ENCODE measurements at places on chromosomes 5 and 9. TPM values are rescaled to one million over a fixed set of nuclear protein-coding genes. Genes with fewer than 3 reads are reported as not detected.

LHFPL2 gene
- total RNA-seq, result 1.4 TPM

DNA sequence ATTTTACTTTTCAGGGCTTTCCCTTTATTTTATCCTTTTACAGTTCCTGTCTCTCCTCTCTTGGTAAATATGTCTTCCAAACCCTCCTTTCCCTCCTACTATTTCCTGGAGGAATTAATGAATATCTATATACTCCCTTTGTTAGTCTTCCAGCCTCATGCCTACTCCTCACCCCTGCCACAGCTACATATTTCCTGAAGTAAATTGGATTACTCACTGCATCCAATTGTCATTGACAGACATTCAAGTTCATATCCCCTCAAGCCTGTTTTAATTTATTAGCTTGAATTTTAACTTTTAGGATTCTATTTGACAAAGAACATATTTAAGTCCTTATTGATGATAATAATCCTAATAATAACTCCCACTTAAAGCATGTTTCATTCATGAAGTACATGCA is 314.5 kb downstream of the TMEM161B start:
- no peak for DNase-seq
- H3K27me3 ChIP-seq, result no peaks in the 10 kb centered on the region
- no peaks in the 10 kb centered on the region for H3K36me3 ChIP-seq
- H3K4me1 ChIP-seq, result no peaks in the 10 kb centered on the region

- DNase-seq, result no peak
- no peak overlapping the region for H3K27ac ChIP-seq
- H3K4me3 ChIP-seq, result no peak overlapping the region
- peaks cover 6% of the 10 kb centered on the region for H3K36me3 ChIP-seq
These were observed 17.9 kb downstream of the TIGD6 start for GRCh38 chr5:149982505-149982904.

DNA sequence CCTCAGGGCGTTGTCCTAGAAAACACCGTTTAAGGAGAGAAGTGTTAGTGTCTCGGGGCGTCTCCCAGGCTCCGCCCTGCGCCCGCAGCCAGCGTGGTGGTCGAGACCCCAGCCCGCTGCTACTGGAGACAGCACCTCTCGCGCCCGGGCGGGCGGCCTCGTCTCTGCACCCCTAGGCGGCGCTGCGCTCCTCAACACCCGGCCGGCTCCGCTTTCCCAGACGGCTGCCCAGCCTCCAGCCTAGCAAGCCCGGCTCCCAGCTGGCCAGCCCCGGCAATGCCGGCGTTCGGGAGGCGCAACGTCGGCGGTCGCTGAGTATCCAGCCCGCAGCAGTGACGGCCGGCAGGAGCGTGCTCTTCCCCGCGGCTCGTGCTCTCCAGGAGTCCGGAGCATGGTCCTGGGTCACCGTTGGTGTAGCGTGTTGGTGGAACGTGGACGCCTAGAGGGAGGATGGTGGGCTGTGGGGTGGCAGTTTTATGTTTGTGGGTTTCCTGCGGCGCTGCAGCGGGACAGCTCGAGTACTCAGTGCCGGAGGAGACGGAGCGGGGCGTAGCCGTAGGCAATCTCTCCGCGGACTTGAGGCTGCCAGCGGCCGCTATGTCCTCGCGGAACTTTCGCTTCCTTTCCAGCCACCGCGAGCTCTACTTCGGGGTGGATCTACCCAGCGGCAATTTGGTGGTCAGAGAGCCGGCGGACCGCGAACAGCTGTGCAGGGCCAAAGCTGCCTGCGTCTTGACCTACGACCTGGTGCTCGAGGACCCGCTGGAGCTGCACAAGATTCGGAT is 536 bp downstream of the PCDHAC1 start:
- no peak for DNase-seq
- H3K36me3 ChIP-seq, result peaks cover 2% of the 10 kb centered on the region
- peak overlapping the region; percentile 76 for H3K4me3 ChIP-seq
- H3K4me1 ChIP-seq, result peaks cover 19% of the 10 kb centered on the region
- peaks cover 92% of the 10 kb centered on the region for H3K27me3 ChIP-seq

MYMK gene
- total RNA-seq, result not detected

RORB gene
- total RNA-seq, result not detected

ANKS6 gene
- total RNA-seq, result 14.6 TPM

PCDHGA3 gene
- total RNA-seq, result not detected

GRCh38 chr5:59042201-59043055 is 459.6 kb downstream of the RAB3C start:
- no peaks in the 10 kb centered on the region for H3K27me3 ChIP-seq
- peaks cover 32% of the 10 kb centered on the region for H3K4me1 ChIP-seq
- peak overlapping the region; percentile 35 for H3K27ac ChIP-seq
- no peaks in the 10 kb centered on the region for H3K36me3 ChIP-seq
- DNase-seq, result no peak

GRCh38 chr9:129317179-129318011 is 139.3 kb upstream of the IER5L start:
- peaks cover 16% of the 10 kb centered on the region for H3K4me1 ChIP-seq
- no peak overlapping the region for H3K27ac ChIP-seq
- no peaks in the 10 kb centered on the region for H3K27me3 ChIP-seq
- no peak overlapping the region for H3K4me3 ChIP-seq
- no peak for DNase-seq

DNA sequence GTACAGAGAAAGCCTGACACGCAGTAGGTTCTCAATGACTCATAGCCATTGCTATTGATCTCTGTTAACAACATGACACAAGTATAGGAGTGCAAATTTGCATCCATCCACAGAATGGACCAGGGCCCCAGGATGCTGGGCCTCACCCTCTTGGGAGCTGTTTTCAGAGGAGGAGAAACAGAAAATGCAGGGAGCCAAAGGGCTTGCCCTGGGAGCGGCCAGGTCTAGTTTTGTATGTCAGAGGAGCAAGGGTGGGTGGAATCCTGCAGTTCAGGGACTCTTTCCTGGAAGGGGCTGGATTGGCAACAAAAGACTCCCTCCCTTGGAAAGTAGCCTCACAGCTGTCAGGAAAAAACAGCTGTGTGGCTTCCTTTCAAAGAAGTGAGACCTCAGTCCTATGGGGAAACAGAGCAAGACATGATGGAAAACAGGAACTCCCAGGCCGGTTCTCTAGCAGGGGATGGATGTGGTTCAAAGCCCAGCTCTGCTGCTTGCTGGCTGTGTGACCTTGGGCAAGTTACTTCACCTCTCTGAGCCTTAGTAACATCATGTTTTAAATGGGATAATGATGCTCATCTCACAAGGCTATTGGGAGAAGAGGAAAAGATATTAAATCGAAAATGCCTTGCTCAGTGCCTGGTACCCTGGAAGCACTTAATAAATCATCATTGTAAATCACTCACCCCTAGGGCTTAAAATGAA is 50.5 kb upstream of the SH3PXD2B start:
- DNase-seq, result no peak
- H3K4me1 ChIP-seq, result no peaks in the 10 kb centered on the region
- no peak overlapping the region for H3K4me3 ChIP-seq
- peaks cover 8% of the 10 kb centered on the region for H3K27me3 ChIP-seq
- H3K27ac ChIP-seq, result no peak overlapping the region

CFAP77 gene
- not detected for total RNA-seq

- no peak for DNase-seq
- H3K4me3 ChIP-seq, result no peak overlapping the region
- peaks cover 9% of the 10 kb centered on the region for H3K36me3 ChIP-seq
- peaks cover 17% of the 10 kb centered on the region for H3K4me1 ChIP-seq
These were observed 8.2 kb downstream of the GNE start for GRCh38 chr9:36250079-36250478.

DNA sequence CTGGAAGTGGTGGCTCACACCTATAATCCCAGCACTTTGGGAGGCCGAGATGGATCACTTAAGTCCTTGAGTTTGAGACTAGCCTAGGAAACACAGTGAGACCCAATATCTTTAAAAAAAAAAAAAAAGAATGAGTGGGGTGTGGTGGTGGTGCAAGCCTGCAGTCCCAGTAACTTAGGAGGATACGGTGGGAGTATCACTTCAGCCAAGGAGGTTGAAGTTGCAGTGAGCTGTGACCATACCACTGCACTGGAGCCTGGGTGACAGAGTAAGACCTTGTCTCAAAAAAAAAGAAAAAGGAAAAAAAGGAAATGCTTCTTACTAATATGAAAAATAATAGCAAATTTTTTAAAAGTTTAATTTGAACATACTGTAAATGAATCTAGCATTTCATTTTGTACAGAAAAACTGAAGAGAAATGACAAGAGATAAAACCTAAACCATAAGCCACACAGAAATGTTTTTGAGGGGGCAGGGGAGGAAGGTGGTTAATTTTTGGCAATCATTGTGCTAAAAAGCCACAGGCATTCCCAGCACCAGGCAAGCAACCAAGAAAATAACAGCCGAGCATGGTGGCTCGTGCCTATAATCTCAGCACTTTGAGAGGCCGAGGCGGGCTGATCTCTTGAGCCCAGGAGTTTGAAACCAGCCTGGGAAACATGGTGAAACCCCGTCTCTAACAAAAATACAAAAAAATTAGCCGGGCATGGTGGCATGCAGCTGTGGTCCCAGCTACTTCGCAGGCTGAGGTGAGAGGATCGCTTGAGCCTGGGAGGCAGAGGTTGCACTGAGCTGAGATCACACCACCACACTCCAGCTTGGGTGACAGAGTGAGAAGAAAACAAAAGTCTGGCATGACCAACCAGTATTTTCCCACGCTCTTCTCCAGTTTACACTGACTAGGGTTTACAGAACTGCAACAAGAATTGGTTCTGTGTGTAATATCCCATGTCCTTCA is 114.5 kb upstream of the NR5A1 start:
- DNase-seq, result no peak
- H3K27ac ChIP-seq, result peak overlapping the region; percentile 79
- no peaks in the 10 kb centered on the region for H3K36me3 ChIP-seq
- no peak overlapping the region for H3K4me3 ChIP-seq
- no peaks in the 10 kb centered on the region for H3K4me1 ChIP-seq
- H3K27me3 ChIP-seq, result peaks cover 3% of the 10 kb centered on the region

DNA sequence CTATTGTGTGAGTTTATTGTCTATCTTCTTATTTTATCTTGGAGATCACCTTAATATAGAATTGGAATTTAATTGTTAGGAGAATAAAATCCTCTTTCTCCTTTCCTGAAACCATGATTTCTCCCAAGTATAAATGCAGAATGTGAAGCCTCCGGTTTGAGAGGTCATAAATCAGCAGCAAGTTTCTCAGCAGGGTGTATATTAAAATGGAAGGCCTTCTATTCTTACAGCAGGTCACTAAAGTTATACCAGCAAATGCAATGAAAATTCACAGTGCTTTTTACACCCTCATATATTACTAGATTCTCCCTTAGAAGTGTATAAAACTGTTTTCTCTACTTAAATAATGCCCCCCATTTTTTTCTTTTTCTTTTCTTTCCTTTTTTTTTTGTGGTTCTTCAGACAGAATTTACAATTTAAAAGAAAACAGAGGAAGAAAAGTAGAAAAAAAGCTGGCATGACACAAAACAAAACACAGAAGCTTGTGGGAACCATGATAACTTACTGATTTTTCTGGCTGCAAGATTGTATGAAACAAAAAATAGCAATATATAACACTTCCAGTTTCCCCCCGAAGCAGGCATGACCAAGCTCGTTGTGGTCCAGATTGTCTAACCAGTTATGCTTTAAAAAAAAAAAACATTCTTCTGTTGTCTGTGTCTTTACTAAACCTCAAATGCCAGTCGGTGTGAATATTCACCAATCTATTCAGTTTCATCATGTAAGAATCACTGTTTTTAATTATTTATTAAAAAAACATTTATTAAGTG is 211.2 kb downstream of the RAB3C start:
- no peaks in the 10 kb centered on the region for H3K36me3 ChIP-seq
- no peak overlapping the region for H3K4me3 ChIP-seq
- H3K27ac ChIP-seq, result no peak overlapping the region
- H3K27me3 ChIP-seq, result peaks cover 3% of the 10 kb centered on the region

SEMA4D gene
- total RNA-seq, result 573 TPM

- no peaks in the 10 kb centered on the region for H3K36me3 ChIP-seq
- no peaks in the 10 kb centered on the region for H3K27me3 ChIP-seq
- H3K4me1 ChIP-seq, result no peaks in the 10 kb centered on the region
These were observed 274.6 kb upstream of the IRX2 start for GRCh38 chr5:3026099-3026498.

- no peak overlapping the region for H3K4me3 ChIP-seq
- H3K4me1 ChIP-seq, result no peaks in the 10 kb centered on the region
- H3K27ac ChIP-seq, result no peak overlapping the region
These were observed 72.3 kb upstream of the NEK6 start for GRCh38 chr9:124185413-124185812.

DNA sequence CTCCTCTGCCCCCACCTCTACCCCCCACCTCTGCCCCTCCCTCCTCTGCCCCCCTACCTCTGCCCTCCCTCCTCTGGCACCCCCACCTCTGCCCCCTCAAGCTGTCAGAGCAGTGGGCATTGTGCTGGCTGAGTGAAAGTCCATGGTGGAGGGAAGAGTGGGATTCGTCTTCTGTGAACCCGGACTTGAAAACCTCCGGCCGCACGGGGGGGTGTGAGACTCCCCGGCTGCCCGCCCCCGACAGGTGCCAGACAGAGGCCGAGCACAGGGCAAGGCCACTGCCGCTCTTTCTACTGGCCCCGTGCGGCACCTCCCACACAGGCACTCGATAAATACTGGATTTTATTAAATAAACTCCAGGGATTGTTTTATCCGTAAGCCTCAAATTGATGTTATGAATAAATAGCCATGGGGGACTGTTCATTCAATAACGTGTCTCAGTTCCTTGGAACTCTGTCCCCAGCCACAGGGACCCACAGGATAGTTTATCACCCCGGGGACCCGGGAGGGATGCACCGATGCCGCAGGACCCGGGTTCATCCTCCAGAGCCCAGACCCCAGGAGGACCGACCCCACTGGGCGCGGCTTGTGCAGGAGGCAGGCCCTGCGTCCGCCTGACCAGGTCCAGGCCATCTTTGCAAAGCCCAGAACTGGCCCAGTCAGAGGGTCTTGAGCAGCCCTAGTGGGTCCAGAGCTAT is 2.6 kb upstream of the QRFP start:
- peaks cover 3% of the 10 kb centered on the region for H3K27me3 ChIP-seq
- DNase-seq, result no peak
- H3K27ac ChIP-seq, result no peak overlapping the region
- no peaks in the 10 kb centered on the region for H3K4me1 ChIP-seq

DNA sequence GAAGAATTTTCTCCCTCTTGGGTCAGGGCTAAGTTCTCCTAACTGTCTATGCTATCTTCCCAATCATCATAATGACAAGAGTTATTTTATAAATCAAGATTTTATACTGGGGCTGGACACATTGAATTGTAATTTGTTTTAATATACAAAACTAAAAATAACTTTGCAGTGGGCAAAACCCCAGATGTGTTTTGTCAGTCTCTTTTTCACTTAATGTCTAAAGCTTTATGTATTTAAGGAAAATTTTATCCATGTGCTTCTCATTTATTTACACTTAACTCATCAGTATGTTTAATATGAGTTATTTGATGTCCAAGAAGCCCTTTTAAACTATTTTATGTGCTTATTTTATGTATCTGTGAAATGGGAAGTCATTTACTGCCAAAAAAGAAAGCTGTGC is 362.8 kb upstream of the ADAMTSL1 start:
- no peak overlapping the region for H3K4me3 ChIP-seq
- no peaks in the 10 kb centered on the region for H3K36me3 ChIP-seq
- no peak for DNase-seq

Measured in naive thymus-derived CD8-positive, alpha-beta T cell (primary cell).